ENCODE measurements at places on chromosomes 12 and 14. TPM values are rescaled to one million over a fixed set of nuclear protein-coding genes. Genes with fewer than 3 reads are reported as not detected.
A peak's percentile ranks its signal among the peaks of the same experiment; 100 is the strongest.

MYF6 gene
- not detected for total RNA-seq

GRCh38 chr14:92135269-92135668 is 13.5 kb downstream of the CPSF2 start:
- no peak for DNase-seq

GRCh38 chr12:87368259-87368658 is 660.9 kb downstream of the C12orf50 start:
- no peak for DNase-seq

- peak; percentile 64 for DNase-seq
Measured at GRCh38 chr12:56160193-56160763, 2.1 kb downstream of the MYL6 start.
